ENCODE measurements at places on chromosomes 7 and 10.

DNA sequence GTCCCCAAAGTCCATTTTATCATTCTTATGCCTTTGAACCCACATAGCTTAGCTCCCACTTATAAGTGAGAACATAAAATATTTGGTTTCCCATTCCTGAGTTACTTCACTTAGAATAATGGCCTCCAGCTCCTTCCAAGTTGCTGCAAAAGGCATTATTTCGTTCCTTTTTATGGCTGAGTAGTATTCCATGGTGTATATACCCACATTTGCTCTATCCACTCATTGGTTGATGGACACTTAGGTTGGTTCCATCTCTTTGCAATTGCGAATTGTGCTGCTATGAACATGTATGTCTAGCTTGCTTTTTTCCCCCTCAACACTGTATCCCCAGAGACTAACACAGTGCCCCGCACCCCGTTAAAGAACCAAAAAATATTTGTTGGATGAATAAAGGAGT is 670 bp upstream of the CAPZA2 start:
- no peak for DNase-seq

DNA sequence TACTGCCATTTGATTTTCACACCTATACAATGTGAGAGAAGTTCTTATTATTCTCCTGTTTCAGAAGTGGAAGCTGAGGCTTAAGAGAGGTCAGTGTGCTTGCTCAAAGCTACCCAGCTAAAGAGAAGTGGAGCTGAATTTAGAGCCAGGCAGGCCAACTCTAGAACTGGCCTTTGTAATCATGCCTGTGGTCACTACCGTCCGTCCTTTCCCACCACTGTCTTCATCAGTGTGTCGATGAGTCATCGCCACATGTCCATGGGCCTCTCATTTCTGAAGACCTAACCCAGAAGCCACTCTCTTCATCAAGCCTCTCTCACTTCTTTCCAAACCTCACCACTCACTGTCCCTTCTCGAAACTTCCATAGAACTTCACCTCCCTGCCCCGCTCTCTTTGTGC is 237.8 kb downstream of the KIAA1217 start:
- no peak for DNase-seq

GRCh38 chr10:35070521-35070920 is 19.6 kb downstream of the CUL2 start:
- no peak for DNase-seq

DNA sequence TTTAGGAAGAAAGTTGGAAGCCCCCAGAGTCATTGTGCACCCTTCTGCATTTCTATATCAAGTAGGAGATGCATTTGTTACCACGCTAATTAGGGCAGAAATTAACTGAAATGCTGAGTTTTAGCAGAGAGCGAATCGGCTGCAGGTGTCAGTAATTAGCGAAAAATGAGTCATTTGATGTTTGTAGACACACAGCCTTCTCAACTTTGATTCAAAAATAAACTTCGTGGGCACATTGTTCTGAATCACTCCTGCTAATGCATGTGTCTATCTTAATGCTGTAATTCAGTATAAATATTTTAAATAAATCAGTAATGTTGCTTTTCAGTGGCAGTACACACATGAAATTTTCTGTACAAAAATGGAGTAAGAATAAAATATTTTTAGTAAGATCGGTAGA is 109.5 kb upstream of the CARD11 start:
- peak; percentile 53 for DNase-seq

DNA sequence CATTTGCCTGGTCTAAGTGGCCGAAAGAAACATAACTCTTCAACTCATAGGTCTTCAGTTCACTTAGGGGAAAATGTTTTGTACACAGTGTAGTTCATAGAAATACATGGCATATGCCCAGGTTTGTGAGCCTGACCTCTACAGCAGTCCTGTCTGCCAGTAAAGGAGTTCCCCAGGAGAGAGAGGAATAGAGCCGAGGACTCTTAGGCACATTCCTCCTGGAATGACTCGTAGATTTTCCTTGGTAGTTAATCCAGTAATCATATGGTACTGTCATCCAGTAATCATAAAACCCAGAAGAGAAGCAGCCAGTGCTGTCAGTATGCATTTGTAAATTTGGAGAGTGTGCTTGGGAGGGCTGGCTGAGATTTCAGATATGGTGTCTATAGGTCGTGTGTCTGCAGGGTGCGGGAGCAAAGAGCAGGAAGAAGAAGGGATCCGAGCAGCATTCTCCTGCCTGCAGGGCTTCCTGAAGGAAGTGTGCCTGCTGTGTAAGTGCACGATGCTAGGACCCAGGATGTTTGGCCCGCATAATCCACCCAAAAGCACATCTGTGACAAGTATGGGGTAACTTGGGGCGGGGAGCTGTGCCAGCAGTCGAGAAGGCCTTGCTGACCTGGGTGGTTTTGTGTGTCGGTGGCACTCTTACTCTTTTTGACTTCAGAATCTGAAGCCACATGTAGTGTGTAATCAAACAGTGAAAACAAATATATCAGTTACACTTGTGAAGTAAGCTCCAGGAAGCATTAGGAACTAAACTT is 13.9 kb downstream of the EIF4H start:
- no peak for DNase-seq

- peak; percentile 50 for DNase-seq
Measured at GRCh38 chr7:2018569-2019460, 213.9 kb downstream of the MAD1L1 start.

- DNase-seq = no peak
Measured at GRCh38 chr7:121456785-121457359, 60.8 kb upstream of the FAM3C start.

DNA sequence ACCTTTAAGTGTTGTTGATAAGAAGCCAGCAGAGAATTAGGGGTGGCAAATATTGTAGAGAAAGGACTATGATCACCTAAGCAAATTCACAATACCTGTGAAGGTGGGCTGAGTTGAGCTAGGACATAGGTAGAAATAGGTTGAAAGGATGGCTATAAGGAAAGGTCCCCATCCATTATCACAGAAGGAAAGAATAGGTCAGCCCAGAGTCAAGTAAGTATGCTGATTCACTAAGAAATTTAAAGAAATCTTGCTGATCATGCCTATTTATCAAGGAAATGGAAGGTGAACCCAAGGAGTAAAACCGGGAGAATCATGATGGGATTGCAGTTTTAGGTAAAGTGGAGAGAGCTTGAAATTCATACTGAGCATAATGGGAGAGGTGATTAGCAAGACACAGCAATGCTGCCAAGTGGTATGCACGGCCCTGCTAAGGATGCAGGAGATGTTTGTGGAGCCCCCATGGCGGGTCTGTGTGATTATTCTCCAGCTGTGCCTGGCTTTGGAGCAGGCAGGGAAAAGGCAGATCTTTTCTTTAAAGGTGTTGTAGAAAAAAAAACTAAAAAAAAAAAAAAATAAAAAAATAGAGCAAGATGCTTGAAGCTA is 399.4 kb downstream of the PLXDC2 start:
- DNase-seq = no peak

DNA sequence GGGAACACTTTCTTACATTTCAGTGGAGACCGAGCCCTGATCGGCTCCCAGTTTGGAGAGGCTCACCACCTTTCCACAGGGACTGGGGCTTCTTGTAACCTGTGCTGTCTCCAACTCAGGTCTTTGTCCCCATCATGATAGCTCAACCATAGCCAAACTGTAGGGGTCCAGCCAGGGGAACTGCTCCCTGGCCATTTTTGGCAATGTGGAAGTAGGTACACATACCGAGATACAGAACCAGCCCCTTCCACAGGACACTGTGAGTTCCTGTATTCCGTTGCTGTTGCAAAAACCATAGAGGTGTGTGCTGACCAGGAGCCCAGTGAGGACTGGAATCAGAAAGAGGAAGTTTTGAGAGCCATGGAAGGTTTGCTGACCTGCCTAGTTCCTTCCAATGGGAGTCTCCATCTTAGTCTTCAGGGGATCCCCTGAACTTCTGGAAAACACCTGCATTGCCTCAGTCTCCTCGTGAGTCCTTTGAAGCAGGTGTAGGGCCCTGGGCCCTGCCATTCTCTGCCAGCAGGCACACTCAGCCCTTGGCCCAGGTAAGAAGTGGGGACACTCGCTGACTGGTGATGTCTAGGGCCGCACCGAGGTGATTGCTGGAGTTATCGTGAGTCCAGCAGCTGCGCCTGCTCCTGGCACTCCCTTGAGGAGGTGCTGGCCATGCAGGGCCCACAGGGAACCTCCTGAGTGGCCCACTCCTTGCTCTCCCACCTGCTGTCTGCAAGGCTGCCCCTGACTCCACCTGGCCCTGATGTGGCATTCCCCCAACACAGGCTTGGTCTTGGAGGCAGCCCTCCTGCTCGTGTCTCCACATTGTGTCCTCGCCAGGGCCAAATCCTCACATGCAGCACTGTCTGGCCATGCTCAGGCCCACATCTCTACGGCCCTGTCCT is 11.2 kb downstream of the WDFY4 start:
- DNase-seq = no peak

- DNase-seq = no peak
Measured at GRCh38 chr7:17020250-17020649, 138.5 kb upstream of the AGR3 start.

GRCh38 chr7:157427811-157428553 is 91.2 kb downstream of the DNAJB6 start:
- DNase-seq = no peak

- no peak for DNase-seq
Measured at GRCh38 chr7:41928166-41928565, 225.3 kb upstream of the INHBA start.

DNA sequence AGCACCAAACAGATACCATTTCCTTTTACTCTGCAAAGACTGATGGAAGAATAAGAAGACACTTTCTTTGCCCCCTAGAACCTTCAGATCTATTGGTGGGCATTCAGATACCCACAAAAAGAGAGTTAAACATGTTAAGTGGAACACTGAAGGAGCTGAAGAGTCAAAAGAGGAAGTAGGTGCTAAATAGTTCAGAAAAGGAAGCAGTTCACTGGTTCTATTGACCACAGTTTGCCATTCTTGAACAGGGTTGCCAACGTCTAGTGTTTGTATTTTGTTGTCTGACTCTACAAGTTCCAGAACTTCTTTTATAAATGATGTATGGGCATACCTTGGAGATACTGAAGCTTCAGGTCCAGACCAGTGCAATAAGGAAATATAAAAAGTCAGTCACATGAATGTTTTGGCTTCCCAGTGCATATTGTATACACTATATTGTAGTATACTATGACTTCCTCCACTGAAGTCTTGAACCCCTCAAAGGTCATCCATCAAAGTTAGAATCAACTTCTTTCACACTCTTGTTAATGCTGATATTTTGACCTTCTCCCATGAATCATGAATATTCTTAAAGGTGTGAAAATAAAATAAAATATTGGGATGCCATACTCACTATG is 47.5 kb upstream of the AGR3 start:
- peak; percentile 31 for DNase-seq

GRCh38 chr7:101557421-101557820 is 71.7 kb downstream of the MYL10 start:
- DNase-seq = no peak
